Activated CD4-positive, alpha-beta memory T cell treated with anti-CD3 and anti-CD28 coated beads, Interleukin-2, amount 10 ng/mL, durations not matched to agents 7 days and 5 days (primary cell): ENCODE measurements at places on chromosomes 13 and 19. TPM values are rescaled to one million over a fixed set of nuclear protein-coding genes. Genes with fewer than 3 reads are reported as not detected.
A peak's percentile ranks its signal among the peaks of the same experiment; 100 is the strongest.

SHISA2 gene
- total RNA-seq, result 0.38 TPM

DNA sequence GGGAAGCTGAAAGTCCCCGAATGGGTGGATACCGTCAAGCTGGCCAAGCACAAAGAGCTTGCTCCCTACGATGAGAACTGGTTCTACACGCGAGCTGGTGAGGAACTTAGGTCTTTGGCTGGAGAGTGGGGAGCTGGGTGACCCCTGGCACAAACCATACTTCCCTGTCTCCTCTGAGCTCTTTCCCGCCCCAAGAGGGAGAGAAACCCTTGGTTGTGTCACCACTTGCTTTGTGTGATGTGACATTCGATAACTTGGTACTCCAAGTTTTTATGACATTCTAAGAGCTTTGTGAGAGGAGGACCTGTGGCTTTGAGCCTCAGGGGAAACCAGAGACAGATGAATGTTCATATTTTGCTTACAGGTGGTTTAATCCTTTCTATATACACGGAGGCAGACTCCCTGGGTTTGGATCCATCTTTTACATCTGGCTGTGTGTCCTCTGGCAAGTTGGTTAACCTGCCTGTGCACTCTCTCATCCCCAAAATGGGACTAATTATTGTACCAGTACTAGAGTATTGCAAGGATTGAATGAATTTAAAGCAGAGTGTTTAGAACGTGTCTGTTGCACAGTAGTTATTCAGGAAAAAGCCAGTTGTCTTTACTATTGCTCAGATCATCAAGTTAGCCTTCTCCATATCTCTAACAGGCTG is 1.2 kb downstream of the RPS19 start:
- H3K27me3 ChIP-seq, result no peaks in the 10 kb centered on the region
- peaks cover 54% of the 10 kb centered on the region for H3K36me3 ChIP-seq
- peak overlapping the region; percentile 82 for H3K4me3 ChIP-seq
- peak overlapping the region; percentile 81 for H3K27ac ChIP-seq
- peaks cover 53% of the 10 kb centered on the region for H3K4me1 ChIP-seq
- DNase-seq, result no peak

DNA sequence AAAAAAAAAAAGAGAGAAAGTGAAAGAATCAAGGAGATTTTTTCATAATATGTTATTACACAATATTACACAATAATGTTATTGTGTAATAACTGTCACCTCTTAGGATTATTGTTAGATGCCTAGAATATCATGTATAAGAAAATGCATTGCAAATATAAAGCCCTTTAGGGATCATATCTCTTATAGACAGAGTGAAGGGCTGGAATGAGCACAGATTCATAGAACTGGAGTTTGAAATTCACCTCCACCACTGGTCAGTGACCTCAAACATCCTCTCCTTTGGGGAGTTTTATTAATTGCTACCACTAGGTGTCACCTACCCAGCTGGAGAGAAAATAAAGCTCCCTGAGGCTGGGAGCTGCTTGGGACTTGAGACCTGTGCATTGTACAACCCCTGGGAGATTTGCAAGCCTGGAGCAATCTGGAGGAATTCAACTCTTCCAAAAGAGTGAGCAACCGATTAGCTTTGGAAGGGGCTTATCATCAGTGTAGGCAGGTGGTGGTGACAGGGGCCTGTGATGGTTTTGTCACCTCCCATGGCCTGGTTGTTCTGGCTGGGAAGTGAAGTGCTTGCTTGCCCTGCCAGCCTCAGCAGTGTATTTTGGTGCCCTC is 30.3 kb upstream of the FRY start:
- no peak overlapping the region for H3K27ac ChIP-seq
- H3K4me3 ChIP-seq, result no peak overlapping the region
- peak; percentile 17 for DNase-seq
- no peaks in the 10 kb centered on the region for H3K36me3 ChIP-seq
- no peaks in the 10 kb centered on the region for H3K4me1 ChIP-seq

DNA sequence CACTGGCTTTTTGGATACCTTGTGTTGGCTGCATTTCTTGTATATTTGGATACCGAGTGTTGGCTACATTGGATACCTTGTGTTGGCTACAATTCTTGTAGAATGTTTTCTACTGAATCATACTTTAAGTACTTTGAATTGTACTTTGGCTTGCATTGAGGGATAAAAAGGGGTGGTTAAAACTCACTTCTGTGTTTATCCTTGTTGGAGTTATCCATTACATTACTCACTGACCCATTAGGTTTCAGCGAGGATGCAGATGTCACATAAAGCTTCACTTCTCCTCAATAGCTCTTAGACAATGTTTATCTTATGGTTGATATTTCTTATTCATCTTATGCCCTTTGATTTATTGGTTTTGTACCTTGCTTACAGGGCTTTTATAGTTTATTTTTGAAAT is 43.1 kb downstream of the PDS5B start:
- DNase-seq, result no peak
- H3K27me3 ChIP-seq, result no peaks in the 10 kb centered on the region
- H3K27ac ChIP-seq, result no peak overlapping the region

ZNF490 gene
- 16.9 TPM for total RNA-seq

THOP1 gene
- 80.0 TPM for total RNA-seq

IL12RB1 gene
- 66.1 TPM for total RNA-seq

- no peak for DNase-seq
- H3K4me1 ChIP-seq, result no peaks in the 10 kb centered on the region
- H3K27ac ChIP-seq, result no peak overlapping the region
- peaks cover 1% of the 10 kb centered on the region for H3K27me3 ChIP-seq
- H3K36me3 ChIP-seq, result no peaks in the 10 kb centered on the region
Measured at GRCh38 chr19:15781661-15782060, 5.8 kb upstream of the OR10H5 start.

CD33 gene
- total RNA-seq, result 23.7 TPM

DNA sequence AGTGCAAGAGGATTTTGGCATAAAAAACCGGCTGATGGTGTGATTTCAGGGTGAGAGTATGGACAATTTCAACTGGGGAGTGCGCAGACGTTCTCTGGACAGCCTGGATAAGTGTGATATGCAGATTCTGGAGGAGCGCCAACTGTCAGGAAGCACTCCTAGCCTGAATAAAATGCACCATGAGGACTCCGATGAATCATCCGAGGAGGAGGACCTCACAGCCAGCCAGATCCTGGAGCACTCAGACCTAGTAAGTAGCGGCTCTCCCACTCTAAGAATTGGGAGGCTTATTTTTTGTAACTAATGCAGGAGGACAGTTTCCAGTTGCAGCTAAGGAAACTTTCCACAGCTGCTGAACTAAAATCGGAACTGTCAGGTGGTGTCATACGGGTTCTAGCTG is 53.6 kb downstream of the ZAR1L start:
- DNase-seq, result no peak
- no peaks in the 10 kb centered on the region for H3K36me3 ChIP-seq
- H3K4me1 ChIP-seq, result no peaks in the 10 kb centered on the region
- H3K4me3 ChIP-seq, result no peak overlapping the region
- no peaks in the 10 kb centered on the region for H3K27me3 ChIP-seq
- H3K27ac ChIP-seq, result no peak overlapping the region

DNA sequence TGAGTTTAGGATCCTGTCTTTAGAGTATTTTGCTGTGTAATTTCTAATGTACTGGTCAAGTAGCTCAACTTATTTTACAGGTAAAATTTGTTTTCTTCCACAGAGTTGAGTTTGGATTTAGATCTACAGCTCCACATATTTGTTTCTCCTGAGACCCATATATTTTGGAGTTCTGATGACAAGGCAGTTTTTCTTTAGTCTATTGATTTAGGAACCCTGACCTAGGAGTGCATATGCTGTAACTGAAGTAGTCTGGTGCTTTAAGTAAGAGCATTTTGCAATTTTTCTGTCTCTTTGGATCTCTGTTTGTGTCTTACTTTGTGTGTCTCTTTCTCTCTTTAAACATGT is 19.5 kb upstream of the SPRY2 start:
- no peaks in the 10 kb centered on the region for H3K4me1 ChIP-seq
- H3K27me3 ChIP-seq, result no peaks in the 10 kb centered on the region
- H3K4me3 ChIP-seq, result no peak overlapping the region
- no peaks in the 10 kb centered on the region for H3K36me3 ChIP-seq
- no peak overlapping the region for H3K27ac ChIP-seq

- H3K36me3 ChIP-seq, result no peaks in the 10 kb centered on the region
- H3K4me1 ChIP-seq, result peaks cover 6% of the 10 kb centered on the region
- peaks cover 3% of the 10 kb centered on the region for H3K27me3 ChIP-seq
- DNase-seq, result no peak
- no peak overlapping the region for H3K4me3 ChIP-seq
Measured at GRCh38 chr19:49200238-49200862, 42.8 kb downstream of the TRPM4 start.

- no peaks in the 10 kb centered on the region for H3K27me3 ChIP-seq
- DNase-seq, result no peak
- H3K4me1 ChIP-seq, result no peaks in the 10 kb centered on the region
- no peak overlapping the region for H3K27ac ChIP-seq
- H3K4me3 ChIP-seq, result no peak overlapping the region
Measured at GRCh38 chr19:30906871-30907270, 442.4 kb downstream of the TSHZ3 start.

ANGPTL4 gene
- 1.2 TPM for total RNA-seq

DNA sequence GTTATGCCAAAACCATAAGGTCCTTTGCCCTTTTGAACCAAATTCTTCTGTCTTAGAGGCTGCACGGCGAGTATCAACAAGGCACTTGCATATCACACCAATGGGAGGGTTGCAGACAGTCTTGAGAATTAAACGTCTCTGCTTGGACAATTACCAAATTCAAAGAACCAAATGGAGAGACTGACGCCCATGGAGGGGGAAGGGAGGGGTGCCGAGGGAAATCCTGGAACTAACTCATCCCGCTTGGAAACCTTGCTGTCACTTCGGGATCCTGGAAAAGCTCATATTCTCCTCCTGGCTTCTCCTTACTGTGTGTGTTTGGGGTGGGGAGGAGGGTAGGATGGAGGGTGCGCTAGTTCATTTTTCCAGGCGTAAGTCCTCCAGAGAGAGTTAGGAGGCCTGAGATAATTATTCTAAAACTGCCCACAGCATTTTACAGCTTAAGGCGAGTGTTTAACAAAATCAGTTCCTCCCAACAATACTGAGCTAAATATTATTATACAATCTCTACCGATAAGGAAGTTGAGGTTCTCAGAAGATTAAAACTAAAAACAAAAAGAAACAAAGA is 425.1 kb downstream of the TSHZ3 start:
- no peaks in the 10 kb centered on the region for H3K4me1 ChIP-seq
- H3K36me3 ChIP-seq, result no peaks in the 10 kb centered on the region
- H3K27me3 ChIP-seq, result no peaks in the 10 kb centered on the region
- H3K4me3 ChIP-seq, result no peak overlapping the region
- DNase-seq, result no peak

GRCh38 chr19:17926044-17926443 is 6.8 kb upstream of the CCDC124 start:
- DNase-seq, result no peak
- H3K4me3 ChIP-seq, result no peak overlapping the region
- peaks cover 1% of the 10 kb centered on the region for H3K27me3 ChIP-seq
- no peak overlapping the region for H3K27ac ChIP-seq

PSG7 gene
- not detected for total RNA-seq

CD209 gene
- not detected for total RNA-seq

DNA sequence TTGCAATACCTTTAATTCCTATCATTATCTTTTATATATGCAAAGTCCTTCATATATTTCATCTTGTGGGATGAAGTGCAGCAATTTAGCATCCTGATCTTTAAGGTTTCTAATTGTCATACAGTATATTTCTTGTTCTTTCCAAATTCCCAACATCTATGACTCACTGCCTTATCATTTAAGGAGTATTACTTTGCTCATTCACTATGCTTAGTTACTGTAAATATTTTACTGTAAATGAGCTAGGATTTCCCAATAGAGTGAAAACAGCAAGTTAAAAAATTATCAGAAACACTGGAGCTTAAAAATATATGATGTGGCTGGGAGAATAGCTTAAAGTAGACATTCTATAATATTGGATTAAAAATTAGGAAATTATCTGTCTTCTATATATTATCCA is 69.9 kb downstream of the SLITRK6 start:
- H3K4me1 ChIP-seq, result no peaks in the 10 kb centered on the region
- no peaks in the 10 kb centered on the region for H3K36me3 ChIP-seq
- H3K4me3 ChIP-seq, result no peak overlapping the region
- H3K27me3 ChIP-seq, result no peaks in the 10 kb centered on the region
- no peak for DNase-seq
- H3K27ac ChIP-seq, result no peak overlapping the region

- peak overlapping the region; percentile 79 for H3K4me3 ChIP-seq
- peaks cover 39% of the 10 kb centered on the region for H3K4me1 ChIP-seq
- H3K27me3 ChIP-seq, result no peaks in the 10 kb centered on the region
- DNase-seq, result no peak
Measured at GRCh38 chr19:18118420-18119012, 20.9 kb downstream of the MAST3 start.

PNMA8B gene
- 0.05 TPM for total RNA-seq

MYO16 gene
- not detected for total RNA-seq

SLC15A1 gene
- total RNA-seq, result not detected

- H3K4me3 ChIP-seq, result no peak overlapping the region
- no peaks in the 10 kb centered on the region for H3K36me3 ChIP-seq
- no peak for DNase-seq
- H3K27me3 ChIP-seq, result no peaks in the 10 kb centered on the region
Measured at GRCh38 chr13:108033800-108034707, 181.3 kb downstream of the LIG4 start.

ERFL gene
- 1.5 TPM for total RNA-seq

DNA sequence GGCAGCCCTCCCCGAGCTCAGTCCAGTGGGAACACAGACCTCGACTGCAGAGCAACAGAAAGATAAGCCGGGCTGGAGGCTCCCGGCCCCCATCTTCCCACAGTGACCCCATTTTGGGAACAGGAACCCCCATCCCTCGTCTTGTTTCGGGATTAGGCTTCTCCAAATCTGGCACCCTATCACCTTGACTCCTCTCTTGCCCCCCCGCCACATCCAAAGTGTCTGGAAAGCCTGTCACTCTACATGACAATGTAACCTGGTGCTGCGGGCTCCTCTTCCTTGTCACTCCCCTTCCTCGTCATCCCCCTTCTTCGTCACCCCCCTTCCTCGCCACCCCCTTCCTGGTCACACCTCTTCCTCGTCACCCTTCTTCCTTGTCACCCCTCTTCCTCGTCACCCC is 10.1 kb downstream of the PAK4 start:
- H3K4me1 ChIP-seq, result peaks cover 5% of the 10 kb centered on the region
- H3K36me3 ChIP-seq, result no peaks in the 10 kb centered on the region
- H3K4me3 ChIP-seq, result no peak overlapping the region
- H3K27me3 ChIP-seq, result no peaks in the 10 kb centered on the region
- H3K27ac ChIP-seq, result no peak overlapping the region
- DNase-seq, result no peak

- H3K4me1 ChIP-seq, result peaks cover 18% of the 10 kb centered on the region
- no peaks in the 10 kb centered on the region for H3K36me3 ChIP-seq
- peak; percentile 98 for DNase-seq
- H3K4me3 ChIP-seq, result peak overlapping the region; percentile 74
- no peak overlapping the region for H3K27ac ChIP-seq
- peaks cover 17% of the 10 kb centered on the region for H3K27me3 ChIP-seq
Measured at GRCh38 chr19:17539238-17540117, 16.0 kb upstream of the COLGALT1 start.
